ENCODE measurements at places on chromosomes 1 and 21.

GRCh38 chr1:85379203-85380136, 85.5 kb downstream of the DDAH1 start:
- no peak for DNase-seq

DNA sequence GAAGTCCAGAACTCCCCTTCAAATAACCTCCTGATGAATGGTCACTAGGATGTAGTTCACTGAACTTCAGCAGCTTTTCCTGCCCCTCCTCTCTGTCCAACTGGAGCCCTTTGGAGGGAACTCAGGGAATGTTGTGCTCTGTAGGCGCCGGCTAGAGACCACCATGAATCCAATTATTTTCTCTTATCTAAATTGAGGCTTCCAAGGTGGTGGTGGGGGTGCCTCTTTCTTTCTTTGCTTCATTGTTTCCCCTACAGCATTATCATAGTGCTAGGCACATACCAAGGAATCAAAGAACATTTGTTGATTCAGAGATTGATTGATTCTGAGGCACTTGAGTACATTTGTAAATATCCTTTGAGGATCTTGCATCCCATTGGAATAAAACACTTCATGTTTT, 426.6 kb upstream of the PLXNA2 start:
- DNase-seq: no peak

DNA sequence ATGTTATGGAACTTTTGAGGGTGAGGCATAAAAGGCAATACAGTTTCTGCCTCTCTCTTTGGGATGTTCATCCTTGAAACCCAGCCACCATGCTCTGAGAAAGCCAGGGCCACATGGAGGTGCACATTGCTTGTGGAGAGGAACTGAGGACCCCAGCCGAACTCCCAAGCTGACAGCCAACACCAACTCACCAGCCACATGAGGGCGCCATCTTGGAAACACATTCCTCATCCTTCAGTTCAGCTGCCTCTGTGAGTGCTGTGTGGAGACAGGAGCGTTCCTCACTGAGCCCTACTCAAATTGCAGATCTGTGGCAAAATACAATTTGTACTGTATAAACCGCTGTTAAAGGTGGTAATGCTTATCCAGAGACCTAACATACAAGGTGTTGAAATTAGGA, 137.5 kb downstream of the GABPA start:
- no peak for DNase-seq

GRCh38 chr21:31880816-31881215, 8.0 kb downstream of the HUNK start:
- DNase-seq: no peak

DNA sequence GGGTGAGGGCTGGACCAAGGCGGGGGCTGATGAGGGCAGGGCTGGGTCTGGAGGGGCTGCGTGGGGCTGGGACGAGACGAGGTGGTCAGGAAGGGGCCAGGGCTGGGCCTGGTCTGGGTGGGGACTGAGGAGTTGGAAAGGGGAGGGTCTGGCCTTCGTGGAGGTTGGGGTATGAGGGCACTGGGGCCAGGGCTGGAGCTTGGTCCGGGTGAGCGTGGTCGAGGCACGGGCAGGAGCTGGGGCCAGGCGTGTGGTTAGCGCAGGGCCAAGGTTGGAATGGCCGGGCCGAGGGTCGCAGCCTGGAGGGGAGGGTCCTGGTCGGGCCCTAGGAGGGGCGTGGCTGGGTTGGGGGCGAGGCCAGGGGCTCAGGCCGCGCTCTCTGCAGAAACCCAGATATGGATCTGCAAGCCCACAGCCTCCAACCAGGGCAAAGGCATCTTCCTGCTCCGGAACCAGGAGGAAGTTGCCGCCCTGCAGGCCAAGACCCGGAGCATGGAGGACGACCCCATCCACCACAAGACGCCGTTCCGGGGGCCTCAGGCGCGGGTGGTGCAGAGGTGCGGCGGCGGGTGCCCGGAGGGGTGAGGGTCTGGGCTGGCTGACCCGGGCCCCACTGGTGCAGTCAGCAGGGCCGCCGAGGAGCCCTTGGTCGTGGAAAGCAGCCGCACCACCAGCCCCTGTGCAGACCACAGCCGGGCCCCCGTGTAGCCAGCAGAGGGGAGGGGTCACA, 9.0 kb downstream of the TTLL10 start:
- peak; percentile 23 for DNase-seq

DNA sequence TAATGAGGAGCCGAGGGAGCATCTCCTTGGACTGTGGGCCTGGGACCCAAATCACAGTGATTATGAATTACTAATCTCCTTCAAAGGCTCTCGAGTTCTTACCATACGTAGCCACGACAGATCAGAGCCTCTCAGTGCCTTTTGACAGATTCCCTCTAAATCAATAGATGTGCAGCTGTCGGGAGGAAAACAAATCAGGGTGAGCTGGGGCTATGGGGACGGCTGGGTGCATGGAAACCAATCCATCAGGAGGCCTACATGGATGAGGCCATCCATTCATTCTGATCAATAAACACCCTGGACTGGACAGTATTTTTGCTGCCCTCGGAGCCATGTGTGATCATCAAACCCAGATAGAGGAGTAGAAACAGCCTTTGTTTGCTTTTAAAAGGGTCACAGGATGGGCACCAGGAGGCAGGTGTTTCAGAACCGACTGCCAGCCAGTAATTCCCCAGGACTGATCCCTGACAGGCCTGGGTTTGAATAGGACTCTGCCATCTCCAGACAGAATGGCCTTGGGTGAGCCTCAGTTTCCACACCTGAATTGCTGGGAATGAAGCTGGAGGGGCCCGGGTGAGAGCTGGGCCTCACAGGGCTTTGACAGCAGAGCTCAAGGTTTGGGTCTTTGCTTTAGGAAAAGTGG, 532.8 kb downstream of the MATN1 start:
- DNase-seq: no peak

DNA sequence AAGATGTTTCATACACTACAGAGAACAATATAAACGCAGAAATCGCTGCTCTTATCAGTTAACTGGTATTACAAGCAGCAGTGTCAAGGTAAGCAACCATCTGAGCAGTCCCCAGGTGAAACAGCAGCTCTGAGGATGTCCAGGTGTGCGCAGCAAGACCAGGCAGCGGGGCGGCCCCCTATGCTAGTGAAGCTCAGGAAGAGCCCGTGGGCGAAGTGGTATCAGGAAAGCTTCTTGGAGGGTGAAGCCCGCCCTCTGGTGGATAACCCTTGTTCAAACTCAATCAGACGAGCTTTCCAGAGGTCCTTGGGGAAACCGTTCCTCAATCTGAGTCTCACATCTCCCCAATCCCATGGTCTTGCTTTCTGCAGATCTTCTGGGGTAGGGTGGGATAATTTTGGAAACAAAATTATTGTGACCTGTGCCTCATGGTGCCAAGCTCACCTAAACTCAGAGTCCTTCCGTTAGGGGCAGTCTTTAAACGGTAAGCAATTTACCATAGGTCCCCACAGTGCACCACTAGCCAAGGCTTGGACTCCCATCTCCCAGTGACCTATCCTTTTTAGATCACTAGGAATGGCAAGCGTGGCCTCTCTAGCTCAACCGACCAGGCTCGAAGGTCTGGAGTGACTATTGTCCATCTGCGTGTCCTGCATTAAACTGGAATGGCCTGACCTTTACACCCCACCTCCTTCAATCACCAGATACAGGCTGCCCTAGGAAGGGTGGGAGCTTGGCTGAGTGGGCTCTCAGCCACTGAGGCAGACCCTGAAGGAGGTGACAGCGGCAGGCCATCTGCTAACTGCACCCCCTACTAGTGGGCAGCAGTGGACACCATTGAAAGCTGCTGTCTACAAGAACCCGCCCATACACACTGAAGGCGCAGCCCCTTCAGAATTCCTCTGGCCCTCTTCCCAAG, 13.6 kb upstream of the FAM110D start:
- DNase-seq: peak; percentile 85

- DNase-seq: no peak
Measured at GRCh38 chr1:87953121-87953520, 624.4 kb downstream of the LMO4 start.

- no peak for DNase-seq
Measured at GRCh38 chr1:71592646-71593274, 511.9 kb upstream of the ZRANB2 start.

- no peak for DNase-seq
Measured at GRCh38 chr1:224781800-224782199, 147.7 kb upstream of the DNAH14 start.

DNA sequence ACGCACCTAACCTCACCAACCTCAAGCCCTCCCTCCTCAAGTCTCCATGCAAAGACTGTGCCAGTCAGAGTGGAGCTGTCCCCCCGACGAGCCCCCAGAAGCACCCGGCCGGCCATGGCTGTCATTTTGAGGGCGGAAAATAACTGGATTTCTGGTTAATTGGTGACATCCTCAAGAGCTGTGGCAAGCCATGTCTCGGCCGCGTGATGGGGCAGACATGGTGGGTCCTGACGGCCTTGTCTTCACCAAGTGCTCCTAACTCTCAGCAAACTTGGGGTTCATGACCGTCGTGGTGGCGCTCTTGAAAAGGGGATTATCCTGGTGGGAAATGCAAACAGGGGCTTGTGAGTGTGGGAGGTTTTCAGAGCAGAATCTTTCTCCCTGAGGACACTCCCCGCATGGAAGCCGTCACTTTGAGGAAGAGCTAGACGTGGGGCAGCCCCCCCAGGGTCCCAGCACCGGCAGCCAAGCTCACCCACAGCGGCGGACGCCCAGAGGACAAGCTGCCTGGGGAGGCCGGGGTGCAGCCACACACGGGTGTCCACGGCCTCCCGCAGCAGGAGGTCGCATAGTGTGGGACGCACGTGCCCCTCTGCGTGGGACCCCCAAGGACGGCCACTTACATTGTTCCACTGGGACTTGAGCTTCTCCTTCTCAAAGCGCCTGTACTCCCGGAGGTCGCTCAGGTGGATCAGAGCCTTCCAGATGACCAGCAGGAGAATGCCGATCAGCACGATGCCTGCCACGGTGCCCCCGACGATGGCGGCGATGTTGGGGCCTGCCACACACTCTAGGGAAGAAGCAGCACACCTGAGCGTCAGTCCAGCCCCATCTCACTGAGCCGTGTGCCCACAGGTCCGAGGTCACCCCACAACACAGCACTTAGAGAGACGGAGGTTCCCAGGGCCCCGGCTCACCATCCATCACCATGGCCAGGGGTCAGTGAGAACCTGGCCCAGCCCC, 12.9 kb upstream of the PTTG1IP start:
- DNase-seq: no peak

- DNase-seq: no peak
Measured at GRCh38 chr1:233216009-233216408, 79.5 kb downstream of the PCNX2 start.

GRCh38 chr1:153795330-153795837, 20.2 kb downstream of the SLC27A3 start:
- peak; percentile 19 for DNase-seq

DNA sequence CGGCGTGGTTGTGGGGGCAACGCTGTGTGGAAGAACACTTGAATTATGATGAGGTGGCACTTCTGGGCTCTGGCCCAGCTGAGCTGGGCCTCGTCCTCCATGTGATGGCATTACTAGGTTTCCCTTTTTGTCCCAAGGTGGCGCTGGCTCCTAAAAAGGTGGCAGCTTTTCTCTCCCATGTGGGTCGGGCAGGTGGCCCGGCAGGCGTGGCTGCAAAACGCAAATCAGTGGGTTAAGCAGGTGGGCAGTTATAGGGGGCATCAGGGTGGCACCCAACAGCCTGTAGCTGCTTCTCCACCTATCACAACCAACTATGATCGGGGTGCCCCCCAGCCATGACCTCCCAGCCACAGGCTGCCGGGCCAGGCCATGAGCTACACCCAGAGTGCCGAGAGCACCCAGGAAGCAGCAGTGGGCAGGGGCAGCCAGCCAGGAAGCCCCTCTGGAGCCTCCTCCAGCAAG, 59.6 kb downstream of the KCNAB2 start:
- no peak for DNase-seq

DNA sequence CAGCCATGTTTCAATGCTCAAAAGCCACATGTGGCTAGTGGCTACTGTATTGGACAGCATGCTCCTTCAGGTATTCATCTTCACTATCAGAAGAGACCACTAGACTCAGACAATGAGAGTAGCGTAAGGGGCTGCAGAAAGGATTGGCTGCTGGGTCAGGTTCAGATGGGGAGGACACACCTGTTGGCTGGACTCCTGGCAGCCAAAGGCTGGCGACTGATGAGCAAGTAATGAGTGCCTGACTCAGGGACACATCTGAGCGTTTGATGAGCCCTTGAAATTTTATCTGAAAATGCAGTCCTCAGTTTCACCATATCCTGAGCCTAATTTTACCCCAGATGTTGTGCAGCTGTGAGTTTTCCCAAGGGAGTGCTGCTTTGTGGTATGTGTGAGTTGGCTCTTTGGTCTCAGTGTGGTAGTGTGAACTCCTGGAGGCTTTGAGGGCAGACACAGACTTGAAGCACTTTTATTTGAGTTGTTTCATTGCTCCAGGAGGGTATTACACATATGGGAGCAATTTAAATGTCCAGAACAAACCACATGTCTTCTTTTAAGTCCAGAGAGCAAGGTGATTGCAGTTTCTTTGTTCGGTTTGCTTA, 9.6 kb downstream of the ST6GALNAC3 start:
- DNase-seq: no peak

DNA sequence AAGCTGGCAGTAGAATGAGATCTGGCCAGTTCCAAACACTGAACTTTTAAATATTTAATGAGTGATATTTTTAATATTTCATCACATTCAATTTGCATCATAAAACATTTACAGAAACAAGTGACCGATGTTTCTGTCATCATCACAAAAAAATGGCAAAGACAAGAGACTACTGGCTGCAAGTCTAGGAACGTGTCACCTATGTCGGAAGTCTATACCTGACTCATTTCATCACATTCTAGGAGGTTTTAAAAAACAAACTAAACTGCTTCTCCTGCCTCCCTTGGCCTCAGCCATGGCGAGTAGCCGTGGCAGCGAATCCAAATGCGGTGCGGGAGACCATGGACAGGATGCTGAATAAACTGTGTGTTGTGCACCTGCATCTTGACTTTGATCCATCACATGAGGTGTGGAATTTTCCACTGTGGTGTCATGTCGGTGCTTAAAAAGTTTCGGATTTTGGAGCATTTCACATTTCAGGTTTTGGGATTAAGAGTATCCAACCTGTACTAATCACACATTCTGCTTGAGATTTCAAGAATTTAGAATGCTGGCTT, 43.1 kb downstream of the CLSTN1 start:
- DNase-seq: no peak

GRCh38 chr21:21025742-21026141, 27.5 kb downstream of the NCAM2 start:
- no peak for DNase-seq

DNA sequence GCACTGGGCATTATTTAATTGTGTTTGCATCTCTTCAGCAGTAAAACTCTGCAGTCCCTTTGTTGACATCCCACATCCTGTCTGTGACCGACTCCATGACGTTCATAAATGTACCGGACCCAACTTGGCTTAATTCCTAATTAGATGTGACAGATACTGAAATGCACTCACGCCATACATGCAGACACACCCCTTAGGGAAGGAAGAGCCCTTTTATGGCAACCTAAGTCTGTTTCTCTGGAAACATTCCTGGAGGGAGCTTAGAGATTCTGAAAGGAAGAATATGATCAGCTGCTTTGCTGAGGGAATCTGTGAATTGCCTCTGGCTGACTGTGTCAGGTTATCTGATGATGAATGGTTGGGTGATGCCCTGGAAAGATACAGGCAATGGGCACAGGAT, 33.4 kb downstream of the ADAMTS5 start:
- DNase-seq: no peak

DNA sequence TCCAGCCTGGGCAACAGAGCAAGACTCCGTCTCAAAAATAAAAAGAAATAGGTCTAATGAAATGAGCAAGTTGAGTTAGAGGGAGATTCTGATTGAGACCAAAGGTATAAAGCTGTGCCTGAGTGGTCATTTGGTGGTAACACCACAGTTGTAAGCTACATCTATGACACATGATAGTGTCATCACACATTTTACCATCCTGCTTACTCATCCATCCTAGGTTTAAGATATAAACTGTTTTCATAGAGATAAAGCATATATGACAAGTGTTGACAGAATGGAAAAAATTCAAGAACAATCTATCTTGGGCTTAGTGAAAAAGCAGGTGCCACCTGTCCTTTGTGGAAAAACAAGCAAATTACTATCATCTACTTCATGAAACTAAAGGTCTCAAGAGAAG, 7.1 kb upstream of the CFAP141 start:
- DNase-seq: no peak

Measured in activated naive CD4-positive, alpha-beta T cell treated with anti-CD3 and anti-CD28 coated beads, Interleukin-2, amount 10 ng/mL, durations not matched to agents 7 days and 5 days (primary cell).